ENCODE measurements at places on chromosomes 13 and 19.

DNA sequence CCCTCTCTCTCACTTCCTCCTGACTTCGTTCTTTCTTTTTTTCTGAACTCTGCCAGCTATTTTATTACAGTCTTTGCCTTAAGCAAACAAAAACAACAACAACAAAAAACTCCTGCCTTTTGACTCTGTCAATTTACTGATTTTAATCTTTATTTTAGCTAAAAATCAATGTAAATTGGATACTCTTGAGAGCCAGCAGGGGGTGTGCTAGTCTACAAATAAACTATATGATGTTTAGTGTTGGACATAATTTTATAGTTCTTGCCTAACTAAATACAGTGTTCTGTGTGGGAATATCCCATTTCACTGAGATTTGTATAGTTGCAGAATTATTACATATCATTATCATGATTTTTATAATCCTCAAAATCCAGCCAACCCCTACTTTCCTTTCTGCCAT, 1199.9 kb upstream of the SPRY2 start:
- no peak for DNase-seq

GRCh38 chr13:97005625-97006262, 11.5 kb upstream of the OXGR1 start:
- DNase-seq = no peak

DNA sequence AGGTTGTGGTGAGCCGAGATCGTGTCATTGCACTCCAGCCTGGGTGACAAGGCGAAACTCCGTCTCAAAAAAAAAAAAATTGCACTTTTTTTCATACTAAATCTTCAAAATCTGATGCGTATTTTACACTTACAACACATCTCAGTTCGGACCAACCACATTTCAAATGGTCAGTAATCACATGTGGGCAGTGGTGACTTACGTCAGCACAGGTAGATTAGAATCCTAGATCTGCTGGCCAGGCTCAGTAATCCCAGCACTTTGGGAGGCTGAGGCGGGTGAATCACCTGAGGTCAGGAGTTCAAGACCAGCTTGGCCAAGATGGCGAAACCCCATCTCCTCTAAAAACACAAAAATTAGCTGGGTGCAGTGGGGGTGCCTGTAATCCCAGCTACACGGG, 1.6 kb upstream of the FARSA start:
- no peak for DNase-seq

GRCh38 chr19:45355402-45355801, 14.9 kb downstream of the KLC3 start:
- DNase-seq = no peak

DNA sequence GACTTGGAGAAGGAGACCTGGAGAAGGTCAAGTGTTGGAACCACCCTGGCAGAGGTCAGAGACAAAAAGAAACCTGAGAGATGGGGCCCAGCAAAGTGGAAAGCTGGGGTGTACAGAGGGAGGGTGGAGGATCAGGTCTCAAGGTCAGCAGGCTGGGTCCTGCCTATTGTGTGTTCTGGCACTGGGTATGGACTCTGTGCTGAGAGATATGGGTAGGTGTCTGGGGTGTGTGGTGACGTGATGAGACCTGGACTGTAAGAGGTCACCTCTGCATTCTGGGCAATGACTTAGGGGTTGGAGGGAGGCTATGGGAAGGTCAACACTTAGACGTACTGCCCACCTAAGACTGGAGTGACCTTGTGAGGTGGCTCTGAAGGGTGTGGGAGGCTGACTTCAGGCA, 88.1 kb downstream of the SCGB2B2 start:
- DNase-seq = no peak

DNA sequence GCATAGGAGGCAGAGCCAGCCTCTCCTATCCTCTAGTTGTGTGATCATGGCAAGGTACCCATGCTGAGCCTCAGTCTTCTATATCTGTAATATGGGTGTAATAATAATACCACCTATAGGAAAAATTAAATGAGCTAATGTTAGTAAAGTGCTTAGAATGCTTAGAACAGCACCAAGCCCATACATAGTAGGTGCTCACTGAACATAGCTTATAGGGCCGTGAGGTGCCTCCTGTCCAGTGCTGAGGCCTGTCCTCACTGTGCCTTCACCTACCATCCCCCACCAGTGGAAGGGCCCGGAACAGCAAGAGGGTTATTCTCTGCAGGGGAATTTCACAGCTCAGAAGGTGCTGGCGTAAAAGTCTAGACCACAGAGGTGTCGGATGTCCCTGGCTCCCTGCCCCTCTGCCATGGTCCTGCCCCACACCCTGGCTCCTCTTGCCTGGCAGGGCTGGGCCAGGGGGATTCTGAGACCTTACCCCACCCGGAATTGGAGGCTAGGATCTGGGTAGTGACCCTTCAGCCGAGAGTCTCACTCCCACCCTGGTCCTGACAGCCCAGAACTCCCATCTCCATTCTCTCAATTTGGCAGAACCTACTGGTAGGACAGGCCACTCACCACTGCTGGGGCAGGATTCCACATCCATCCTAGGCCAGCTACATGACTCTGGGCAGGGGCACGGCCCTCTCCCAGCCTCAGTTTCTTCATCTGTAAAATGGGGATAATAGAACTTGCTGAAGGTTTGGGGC, 2.2 kb upstream of the SCN1B start:
- no peak for DNase-seq

GRCh38 chr19:34309368-34310138, 55.2 kb downstream of the GARRE1 start:
- DNase-seq = no peak

DNA sequence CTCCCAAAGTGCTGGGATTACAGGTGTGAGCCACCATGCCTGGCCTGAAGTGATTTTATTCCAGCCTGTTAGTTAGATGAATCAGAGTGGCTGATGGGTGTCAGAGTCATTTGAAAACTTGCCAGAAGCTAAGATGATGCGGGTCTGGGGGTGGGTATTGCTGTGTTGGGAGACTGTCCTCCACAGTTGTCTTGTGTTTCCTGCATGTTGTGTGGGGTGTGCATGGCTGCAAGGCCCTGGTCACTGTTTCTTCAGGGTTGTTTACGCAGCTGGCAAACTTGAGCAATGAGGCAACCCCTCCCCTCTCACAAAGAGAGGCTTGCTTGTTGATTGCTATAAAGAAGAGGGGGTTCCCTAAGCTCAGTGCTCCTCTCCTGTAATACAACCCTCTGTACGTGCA, 71.8 kb downstream of the TRPM4 start:
- DNase-seq = no peak

DNA sequence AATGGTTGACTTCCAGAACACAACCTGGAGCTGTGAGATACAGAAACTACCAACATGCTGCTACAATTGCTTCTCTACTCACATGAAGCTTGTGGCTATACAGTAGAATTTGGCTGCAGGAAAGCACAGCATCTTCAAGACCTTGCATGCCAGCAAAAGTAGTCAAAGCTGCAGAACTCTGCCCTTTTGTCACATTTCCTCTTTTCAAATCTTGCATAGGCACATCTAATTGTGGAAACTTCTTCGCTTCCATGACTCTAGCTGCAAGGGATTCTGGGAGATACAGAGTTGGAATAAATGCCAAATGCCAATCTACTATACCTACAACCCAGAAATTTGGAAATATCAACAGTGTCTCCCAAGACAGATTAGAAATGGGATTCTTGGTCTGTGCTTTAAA, 462.2 kb downstream of the FOXO1 start:
- no peak for DNase-seq

DNA sequence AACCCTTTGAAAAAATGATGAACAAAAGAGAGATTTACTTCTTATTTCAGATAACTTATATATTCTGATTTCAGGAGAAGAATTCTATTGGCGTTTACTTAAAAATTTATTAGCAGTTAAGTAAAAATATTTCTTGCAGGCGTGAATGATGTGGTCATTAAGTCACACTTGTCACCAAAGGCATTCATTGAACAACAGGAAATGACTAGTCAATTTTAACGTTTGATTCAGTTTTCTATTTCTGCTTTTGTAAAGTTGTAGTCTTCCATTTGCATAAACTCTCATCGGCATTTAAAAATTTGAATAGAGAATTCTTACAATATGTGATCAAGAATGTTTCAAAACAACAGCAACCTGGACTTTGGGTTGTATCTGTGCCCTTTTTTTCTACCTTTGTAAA, 83.4 kb downstream of the GPR12 start:
- DNase-seq = no peak

DNA sequence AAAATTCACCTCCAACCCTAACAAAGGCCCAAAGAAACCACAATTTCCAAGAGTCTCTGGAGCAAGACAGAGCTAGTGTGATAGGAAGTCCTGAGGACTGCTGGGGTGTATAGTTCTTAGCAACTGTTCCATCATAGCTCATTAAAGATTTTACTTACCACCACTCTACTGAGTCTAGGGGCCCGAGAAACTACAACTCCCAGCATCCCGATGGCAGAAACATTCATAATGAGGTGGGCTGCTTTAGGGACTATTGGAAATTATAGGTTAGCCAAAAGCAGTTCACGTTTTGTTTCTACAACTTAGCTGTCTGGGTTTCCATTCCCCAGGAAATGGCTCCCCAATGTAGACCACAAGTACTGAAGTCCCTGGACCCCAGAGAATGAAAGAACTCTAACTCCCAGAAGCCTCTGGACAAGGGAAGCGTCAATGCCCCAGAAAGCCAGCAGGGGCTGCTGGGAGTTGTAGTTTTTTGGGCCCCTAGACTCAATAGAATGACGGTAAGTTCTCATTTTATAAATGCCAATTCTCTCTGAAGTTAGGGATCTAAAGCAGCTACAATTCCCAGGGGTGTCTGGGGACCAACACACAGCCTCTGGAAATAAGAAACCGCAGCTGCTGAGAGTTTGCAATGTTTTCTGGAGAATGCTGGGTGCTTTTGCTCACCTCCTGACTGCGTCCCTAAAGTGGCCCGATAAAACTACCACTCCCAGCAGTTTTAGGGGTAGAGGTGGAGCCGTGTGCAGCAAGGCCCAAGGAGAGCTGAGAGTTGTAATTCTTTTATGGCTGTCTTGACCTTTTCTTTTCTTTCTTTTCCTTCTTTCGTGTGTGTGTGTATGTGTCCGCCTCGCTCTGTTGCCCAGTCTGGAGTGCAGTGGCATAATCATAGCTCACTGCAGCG, 11.1 kb downstream of the FTL start:
- no peak for DNase-seq

DNA sequence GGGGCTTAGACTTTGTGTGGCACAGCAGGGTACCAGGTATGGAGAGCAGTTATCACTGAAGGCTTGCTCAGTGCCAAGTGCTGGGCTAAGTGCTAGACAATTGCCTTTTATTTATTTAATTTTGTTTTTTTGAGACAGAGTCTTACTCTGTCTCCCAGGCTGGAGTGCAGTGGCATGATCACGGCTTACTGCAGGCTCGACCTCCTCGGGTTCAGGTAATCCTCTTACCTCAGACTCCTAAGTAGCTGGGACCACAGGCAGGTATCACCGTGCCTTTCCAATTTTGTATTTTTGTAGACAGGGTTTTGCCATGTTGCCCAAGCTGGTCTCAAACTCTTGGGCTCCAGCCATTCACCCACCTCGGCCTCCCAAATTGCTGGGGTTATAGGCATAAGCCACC, 256.9 kb downstream of the ZNF536 start:
- DNase-seq = no peak

DNA sequence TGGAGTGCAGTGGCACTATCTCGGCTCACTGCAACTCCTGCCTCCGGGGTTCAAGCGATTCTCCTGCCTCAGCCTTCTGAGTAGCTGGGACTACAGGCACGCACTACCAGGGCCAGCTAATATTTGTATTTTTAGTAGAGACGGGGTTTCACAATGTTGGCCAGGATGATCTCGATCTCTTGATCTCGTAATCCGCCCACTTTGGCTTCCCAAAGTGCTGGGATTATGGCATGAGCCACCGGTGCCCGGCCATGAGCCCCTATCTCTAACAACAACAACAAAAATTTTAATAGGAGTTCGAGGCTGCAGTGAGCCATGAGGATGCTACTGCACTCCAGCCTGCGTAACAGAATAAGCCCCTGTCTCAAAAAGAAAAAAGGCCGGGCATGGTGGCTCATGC, 5.0 kb downstream of the AP1M2 start:
- DNase-seq = no peak

- DNase-seq = no peak
These were observed 41.0 kb downstream of the VWA8 start for GRCh38 chr13:41919741-41920487.

DNA sequence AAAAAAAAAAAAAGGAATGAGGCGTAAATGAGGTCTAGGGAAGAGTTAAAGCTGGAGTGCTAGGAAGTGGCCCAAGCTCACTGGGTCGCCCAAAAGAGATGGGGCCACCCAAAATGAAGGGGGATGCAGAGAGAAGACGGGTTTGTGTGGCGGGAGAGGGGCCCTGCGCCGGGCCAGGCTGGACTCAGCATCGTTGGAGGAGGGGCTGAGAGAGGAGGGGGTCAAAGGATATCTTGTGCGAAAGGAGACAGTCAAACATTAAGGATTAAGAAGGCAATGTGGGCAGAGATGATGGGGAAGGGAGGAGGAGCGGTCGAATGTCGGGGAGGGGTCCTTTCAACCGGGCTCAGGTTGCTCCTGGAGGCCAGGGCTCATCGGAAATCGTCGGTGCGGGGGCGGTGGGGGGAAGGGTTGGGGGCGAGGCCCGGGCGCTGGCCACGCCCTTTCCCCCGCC, 825 bp upstream of the CARM1 start:
- DNase-seq = no peak

- no peak for DNase-seq
These were observed 773.8 kb downstream of the GPC5 start for GRCh38 chr13:92172191-92172590.

DNA sequence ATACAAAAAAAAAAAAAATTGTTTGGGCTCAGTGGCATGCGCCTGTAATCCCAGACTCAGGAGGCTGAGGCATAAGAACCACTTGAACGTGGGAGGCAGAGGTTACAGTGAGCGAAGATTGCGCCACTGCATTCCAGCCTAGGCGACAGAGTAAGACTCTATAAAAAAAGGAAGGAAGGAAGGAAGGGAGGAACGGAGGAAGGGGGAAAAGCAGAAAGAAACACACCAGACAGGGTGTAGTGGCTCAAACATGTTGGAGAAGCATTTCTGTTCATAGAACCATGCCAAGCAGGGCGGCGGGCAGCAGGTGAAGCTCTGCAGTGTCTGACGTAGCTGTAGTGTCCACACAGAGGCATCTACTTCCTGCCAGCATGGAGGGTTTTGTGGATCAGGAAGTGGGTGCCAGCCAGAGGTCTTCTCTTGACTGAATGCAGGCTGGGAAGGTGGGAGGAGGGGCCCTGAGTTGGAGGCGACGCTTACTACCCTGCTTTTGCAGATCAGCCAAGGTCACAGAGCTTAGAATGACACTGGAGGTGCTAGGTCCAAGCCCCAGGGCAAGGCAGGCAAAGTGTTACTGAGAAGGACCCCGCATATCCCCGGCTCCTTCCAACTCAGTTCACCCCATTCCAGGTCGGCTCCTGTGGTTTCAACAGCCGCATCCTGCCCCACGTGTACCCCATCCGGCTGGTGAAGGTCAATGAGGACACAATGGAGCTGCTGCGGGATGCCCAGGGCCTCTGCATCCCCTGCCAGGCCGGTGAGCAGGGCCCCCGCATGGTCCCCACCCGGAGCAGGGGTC, 11.6 kb upstream of the PGLS start:
- DNase-seq = no peak

GRCh38 chr13:77118134-77118533, 91.2 kb upstream of the FBXL3 start:
- DNase-seq = no peak

GRCh38 chr13:102138635-102139190, 263.1 kb downstream of the FGF14 start:
- DNase-seq = no peak
